ENCODE measurements at places on chromosomes 12 and 14. TPM values are rescaled to one million over a fixed set of nuclear protein-coding genes. Genes with fewer than 3 reads are reported as not detected.

MYO1H gene
- total RNA-seq: 0.16 TPM

SLC22A17 gene
- total RNA-seq: 158 TPM

CAPZA3 gene
- not detected for total RNA-seq

MORN3 gene
- total RNA-seq: 2.8 TPM

RND1 gene
- total RNA-seq: 22.9 TPM

TOMM20L gene
- total RNA-seq: not detected

PMEL gene
- not detected for total RNA-seq

PARPBP gene
- 5.5 TPM for total RNA-seq

DCTN2 gene
- 103 TPM for total RNA-seq

REM2 gene
- total RNA-seq: 1.7 TPM

PAPLN gene
- total RNA-seq: 1.6 TPM

GRCh38 chr12:116856729-116857128 lies 24.5 kb downstream of the HRK start:
- no peak for DNase-seq

DNA sequence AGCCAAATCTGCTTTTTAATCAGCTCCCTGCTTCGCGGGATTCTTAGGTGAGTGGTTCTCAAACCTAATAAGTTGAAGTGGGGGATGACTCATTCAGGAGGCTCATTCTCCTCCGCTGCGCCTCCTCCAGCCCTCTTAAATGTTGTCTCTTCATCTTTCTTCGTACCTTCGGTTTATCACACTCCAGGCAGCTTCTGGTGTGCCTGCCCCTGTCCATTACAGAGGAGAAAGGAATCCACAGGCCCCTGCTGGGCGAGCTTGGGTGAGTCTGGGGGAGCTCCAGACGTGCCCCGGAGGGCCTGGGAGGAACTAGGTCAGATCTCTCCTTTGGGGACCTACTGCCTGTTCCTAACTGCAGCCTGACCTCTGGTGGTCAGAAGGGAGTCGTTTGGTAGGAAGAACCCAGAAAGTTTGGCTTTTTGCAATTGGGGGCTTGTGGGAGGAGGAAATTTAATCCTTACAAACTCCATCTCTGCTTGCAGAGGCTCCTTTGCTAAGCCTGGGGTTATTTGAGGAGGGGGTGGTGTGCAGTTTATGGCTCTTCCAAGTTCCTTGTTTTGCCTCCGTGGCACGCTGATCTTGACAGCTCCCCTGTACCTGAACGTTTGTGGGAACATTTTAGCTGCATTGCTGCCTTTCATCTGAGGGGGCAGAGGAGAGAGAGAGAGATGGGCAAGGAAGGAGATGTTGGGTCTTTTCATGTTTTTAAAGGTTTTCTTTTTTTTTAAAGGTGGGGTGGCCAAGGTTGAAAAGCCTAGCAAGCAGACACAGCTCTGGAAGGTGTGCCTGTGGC lies 84.1 kb upstream of the GNG2 start:
- peak; percentile 41 for DNase-seq

GRCh38 chr12:127268213-127268612 lies 998.8 kb upstream of the TMEM132C start:
- DNase-seq: no peak

DNA sequence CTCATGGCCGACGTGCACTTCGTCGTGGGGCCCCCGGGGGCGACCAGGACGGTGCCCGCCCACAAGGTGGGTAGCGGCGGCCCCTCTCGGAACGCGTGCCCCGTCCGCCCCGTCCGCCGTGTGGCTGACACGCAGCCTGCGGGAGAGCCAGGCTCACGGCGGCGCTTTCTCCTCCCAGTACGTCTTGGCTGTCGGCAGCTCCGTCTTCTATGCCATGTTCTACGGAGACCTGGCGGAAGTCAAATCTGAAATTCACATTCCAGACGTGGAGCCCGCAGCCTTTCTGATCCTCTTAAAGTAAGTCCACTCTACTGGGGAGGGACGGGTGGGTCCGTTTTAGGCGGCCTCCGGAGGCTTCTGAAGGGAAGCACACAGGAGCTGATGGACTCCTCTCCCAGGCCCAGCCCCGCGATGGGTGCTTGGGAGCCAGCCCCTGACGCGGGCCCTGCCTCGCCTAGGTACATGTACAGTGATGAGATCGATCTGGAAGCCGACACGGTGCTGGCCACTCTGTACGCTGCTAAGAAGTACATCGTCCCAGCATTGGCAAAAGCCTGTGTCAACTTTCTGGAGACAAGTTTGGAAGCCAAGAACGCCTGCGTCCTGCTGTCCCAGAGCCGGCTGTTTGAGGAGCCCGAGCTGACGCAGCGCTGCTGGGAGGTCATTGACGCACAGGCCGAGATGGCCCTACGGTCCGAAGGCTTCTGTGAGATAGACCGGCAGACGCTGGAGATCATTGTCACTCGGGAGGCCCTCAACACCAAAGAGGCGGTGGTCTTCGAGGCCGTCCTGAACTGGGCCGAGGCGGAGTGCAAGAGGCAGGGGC lies 1.1 kb downstream of the BTBD6 start:
- no peak for DNase-seq

DNA sequence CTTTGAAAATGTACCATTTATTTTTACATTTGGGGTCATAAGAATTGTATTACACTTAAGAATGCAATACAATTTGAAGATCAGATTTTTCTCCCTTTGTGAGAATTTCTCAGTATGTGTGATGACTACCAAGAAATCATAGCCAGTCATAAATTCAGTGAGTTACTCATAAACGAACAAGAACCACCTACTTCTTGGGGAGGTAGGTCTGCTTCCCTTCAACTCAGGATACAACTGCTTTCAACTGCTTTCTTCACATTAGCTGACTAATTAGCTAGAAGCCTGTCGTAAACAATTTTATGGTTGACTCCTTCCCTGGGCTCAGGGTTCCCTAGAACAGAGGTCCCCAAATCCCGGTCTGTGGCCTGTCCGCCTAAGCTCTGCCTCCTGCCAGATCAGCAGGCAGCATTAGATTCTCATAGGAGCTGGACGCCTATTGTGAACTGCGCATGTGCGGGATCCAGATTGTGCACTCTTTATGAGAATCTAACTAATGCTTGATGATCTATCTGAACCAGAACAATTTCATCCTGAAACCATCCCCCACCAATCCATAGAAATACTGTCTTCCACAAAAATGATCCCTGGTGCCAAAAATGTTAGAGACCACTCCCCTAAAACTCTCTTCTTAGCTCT lies 3.7 kb downstream of the ANG start:
- no peak for DNase-seq

DNA sequence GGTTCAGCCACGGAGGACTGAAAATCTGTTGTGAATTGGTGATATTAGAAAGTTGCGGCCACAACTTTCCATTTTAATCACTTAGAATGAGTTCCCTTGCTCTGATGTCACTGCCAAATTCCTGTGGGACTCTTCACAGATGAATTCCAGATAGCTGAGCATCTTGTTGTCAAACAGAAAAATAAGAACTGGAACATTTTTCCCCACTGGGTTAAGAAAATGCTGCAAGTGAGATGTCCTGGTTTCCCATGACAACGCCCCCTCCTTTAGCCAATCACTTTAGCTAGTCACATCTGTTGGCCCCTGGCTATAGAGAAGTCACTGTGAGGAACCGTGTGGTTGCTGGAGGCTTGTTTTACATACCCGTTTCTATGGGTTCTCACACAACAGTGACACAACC lies 135.9 kb downstream of the KTN1 start:
- no peak for DNase-seq

DNA sequence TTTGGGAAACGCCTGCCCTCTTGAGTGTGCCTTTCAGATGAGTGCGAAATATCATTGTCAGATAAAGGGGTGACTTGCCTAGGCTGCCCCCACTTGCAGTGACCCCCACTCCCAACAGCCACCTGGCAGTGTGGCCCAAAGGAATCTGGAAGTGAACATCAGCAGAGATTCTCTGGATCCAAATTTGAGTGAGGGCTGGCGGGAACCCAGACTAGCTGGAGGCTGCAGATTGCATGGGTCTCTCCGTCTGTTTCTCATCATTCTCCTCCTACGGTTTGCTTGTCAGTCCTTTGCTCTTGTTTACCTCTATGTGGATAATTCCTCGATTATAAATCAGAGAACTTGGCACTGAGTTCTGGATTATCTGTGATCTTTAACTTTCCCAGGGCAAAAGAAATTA lies 280.8 kb downstream of the ZFP36L1 start:
- DNase-seq: no peak

DNA sequence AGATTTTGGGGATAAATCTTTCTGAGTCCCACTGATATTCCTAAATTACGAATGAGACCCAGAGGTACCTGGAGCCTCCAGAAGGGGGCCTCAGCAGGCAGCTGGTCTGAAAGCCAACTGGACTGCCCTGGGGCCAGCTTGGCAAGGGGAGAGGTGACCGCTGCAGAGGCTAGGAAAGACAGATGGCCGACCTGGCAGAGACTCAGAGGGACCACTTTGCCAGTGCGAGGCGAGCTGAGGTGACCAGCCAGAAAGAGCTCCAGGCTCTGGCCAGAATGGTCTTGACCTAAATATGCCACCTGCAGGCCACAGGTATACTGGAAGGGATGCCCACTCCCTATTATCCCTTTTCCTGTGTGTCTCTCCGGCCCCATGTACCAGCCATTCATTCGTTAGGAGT lies 256.8 kb upstream of the GARIN6 start:
- DNase-seq: no peak

DNA sequence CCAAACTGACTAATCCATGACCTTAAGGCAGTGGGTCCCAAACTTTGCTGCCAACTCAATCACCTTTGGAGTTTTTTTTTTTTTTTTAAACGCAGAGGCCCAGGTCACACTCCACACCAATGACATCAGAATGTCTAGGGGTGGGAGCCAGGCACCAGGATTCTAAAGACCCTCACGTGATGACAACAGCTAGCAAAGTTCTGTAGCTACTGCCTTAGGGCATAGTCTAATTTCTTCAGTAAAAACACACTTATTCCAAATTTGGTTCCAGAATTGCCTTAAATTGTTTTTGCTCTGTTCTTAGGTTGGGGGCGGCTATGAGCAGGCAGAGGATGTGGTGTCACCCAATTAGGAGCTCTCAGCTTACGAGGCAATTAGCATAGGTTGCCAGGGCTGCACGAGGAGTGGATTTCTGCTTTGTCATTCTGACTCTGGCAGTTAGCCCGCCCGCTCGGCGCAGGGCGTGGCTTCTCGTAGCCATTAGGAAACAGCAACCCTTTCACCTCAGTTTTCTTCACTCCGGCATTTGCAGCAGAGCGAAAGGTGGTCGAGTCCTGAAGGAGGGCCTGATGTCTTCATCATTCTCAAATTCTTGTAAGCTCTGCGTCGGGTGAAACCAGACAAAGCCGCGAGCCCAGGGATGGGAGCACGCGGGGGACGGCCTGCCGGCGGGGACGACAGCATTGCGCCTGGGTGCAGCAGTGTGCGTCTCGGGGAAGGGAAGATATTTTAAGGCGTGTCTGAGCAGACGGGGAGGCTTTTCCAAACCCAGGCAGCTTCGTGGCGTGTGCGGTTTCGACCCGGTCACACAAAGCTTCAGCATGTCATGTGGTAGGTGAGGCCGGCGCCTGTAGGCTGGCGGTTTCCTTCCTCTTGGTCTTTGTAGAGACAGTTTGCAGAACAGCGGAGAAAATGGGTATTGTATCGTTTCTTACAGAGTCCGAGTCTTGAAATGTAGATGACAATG lies 16.7 kb upstream of the EID3 start:
- peak; percentile 87 for DNase-seq

DNA sequence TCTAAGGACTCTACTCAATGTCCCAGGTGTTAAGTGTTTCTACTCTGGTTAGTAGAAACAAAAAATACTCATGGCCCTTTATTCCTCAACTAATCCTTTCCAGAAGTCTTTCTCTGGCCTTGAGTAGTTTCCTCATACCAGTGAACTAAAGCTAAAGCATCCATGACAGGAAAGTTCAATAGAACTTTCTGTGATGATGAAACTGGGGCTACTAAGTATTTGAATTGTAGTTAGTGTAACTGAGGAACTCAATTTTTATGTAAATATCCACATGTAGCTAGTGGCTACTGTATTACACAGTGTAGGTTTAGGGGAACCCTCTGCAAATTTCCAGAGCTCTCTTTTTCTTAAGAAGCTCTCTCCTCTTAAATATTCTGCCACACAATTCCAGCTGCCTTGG lies 63.7 kb downstream of the R3HDM2 start:
- DNase-seq: no peak

- no peak for DNase-seq
Measured at GRCh38 chr14:103770902-103771301, 55.3 kb downstream of the ZFYVE21 start.

- DNase-seq: no peak
Measured at GRCh38 chr12:93358821-93359220, 18.9 kb upstream of the NUDT4 start.

GRCh38 chr12:47545938-47546609 lies 159.8 kb downstream of the RPAP3 start:
- DNase-seq: no peak

DNA sequence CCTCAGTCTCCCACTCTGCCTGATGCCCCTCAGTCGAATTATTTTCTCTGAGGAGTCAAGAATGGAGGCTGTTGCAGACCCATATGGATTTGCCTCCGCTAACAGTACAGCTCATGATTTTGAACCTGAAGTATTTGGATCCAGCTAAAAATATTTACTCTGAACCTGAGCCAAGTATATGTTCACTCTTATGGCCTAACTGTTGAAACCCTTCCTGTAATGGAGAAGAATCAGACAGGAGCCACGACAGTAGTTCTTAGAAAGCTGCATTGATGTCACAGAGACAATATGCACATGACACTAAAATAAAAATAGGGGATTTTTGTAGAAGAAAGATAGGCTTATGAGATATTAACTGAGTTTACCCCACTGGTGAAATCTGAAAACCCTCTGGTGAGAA lies 1128.3 kb upstream of the FLRT2 start:
- DNase-seq: no peak

DNA sequence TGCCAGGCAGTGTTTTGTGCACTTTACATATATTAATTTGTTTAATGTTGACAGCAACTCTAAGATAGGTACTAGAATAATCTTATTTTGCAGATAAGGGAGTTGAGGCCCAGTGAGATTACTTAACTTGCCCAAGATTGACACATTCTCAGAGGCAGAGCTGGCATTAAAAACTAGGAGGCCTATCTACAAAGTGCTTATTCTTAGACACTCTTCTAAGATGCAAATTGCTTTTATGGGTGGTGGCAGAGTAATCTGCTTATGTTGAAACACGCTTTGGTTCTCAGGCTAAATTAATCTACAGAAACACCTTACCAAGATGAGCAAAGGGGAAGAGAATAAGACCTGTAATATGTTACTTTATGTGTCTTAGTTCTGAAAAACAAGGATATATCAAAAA lies 7.2 kb downstream of the MGP start:
- no peak for DNase-seq

- no peak for DNase-seq
Measured at GRCh38 chr12:65464930-65465329, 186.4 kb downstream of the MSRB3 start.

DNA sequence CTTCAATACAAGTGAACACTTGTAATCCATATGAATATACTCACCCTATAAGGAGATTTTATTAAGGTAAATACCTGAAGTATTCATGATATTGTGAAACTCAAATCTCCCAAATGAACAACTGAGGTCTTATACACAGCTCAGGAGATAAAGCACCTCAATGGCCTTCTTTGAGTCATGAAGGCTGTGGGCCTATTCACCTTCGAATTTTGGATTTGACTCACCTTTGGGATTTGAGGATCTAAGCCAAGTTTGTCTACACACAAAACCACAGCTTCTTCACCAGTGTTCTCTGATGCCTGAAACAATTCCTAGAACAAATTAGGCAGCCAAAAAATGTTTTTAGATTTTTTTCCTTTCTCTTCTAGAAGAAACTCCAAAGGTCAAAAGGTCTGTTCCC lies 194.1 kb downstream of the NUAK1 start:
- DNase-seq: no peak

Data from occipital lobe (tissue), 3 donors.